Uterus (tissue), 4 donors: ENCODE measurements at places on chromosomes 3 and 15. TPM values are rescaled to one million over a fixed set of nuclear protein-coding genes. Genes with fewer than 3 reads are reported as not detected.

GRCh38 chr3:68666429-68667136 lies 265.8 kb downstream of the TAFA4 start:
- no peak for DNase-seq

DNA sequence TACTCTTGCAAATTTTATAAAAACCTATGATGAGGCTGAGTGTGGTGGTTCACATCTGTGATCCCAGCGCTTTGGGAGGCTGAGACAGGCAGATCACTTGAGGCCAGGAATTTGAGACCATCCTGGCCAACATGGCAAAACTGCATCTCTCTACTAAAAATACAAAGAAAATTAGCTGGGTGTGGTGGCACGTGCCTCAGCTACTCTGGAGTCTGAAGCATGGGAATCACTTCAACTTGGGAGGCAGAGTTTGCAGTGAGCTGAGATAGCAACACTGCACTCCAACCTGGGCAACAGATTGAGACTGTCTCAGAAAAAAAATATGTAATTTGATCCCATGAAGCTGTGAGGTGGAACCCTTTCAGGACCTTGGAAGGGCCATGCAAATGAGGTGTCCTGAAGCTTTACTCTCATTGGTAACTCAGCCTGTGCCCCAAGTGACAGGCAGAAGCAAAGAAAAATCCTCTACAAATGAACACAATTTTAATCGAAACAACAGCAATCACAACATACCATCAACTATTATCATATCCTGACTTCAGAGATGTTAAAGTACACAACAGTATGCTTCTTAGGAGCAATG lies 84.6 kb upstream of the CDV3 start:
- DNase-seq = no peak

DNA sequence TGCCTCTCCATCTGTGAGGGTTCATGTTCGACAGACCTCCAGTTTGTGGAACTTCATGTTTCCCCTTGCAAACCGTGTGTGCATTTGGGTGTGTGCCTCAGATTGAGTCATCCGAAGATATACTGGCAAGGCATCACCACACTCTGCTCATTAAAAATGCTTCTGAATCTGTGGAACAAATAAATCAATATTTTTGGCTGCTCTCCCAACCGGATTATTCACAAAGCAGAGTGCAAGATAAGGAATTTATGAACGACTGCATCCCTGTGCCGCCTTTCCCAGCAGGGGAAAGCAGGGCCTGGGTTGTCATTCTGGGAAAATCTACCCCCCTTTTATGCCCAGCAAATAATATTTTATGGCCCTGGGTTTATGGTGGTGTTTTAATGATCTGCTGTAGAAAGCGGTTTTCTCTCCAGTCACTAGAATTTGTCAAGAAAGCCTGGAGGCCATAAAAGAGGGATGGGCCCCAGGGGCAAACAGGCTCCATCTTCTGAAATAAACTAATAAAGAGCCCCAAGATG lies 4.2 kb upstream of the WNT5A start:
- peak; percentile 58 for DNase-seq

GRCh38 chr3:56987238-56987895 lies 73.1 kb upstream of the SPATA12 start:
- DNase-seq = no peak

DNA sequence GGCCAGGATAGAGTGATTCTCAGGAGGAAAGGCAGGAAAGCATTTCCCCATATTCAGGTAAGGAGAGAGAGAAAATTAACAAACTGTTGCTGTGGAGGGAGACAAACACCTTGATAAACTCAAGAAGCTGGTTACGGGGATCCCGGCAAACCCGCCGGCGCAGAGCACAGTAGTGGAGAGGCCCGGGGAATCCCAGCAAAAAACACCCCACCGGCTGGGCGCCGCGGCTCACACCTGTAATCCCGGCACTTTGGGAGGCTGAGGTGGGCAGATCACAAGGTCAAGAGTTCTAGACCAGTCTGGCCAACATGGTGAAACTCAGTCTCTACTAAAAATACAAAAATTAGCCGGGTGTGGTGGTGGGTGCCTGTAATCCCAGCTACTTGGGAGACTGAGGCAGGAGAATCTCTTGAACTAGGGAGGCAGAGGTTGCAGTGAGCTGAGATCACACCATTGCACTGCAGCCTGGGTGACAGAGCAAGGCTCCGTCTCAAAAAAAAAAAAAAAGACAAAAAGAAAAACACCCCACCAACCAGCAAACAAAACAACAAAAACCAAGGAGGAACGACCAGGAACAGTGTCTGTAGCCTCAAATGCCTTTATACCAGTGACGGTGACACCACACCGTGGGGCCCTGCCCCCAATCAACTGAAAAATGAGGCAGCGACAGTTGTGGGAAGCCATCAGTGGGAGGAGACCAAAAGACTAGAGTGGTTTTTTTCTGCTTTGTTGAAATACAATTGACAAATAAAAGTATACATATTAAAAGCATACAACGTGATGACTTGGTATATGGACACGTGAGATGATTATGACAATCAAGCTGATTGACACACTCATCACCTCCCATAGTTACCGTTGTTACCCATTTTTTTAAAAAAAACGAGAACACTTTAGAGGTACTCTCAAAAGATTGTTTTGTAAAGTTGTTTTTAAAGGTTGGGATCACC lies 40.2 kb upstream of the IDH2 start:
- no peak for DNase-seq

- DNase-seq = no peak
Measured at GRCh38 chr15:56215769-56216168, 27.9 kb downstream of the RFX7 start.

DNA sequence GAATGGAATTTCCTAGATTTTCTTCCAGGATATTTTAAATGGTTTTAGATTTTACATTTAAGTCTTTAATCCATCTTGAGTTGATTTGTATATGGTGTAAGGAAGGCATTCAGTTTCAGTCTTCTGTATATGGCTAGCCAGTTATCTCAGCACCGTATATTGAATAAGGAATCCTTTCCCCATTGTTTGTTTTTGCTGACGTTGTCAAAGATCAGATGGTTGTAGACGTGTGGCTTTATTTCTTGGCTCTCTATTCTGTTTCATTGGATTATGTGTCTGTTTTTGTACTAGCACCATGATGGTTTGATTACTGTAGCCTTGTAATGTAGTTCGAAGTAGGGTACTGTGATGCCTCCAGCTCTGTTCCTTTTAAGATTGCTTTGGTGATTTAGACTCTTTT lies 325.7 kb upstream of the EPHA6 start:
- DNase-seq = no peak

- no peak for DNase-seq
Measured at GRCh38 chr3:25235466-25235865, 192.6 kb upstream of the RARB start.

DNA sequence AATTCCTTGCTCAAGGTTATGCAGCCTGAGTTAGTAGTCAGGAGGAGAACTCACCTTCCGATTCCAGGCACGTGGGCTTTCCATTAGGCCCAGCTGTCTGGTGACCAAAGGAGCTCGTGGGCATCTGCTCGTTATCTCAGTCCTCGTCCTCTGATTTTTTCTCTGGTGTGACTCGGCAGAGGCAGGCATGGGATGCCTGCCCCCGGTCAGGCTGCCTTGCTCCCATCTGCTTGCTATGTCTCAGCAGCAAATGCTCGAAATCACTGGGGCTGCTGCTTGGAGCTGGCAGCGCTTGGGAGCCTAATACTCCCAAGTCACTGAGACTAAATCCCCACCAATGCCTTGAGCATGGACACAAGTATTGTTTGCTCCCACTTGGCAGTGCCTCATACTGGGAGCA lies 84.5 kb upstream of the NMNAT3 start:
- DNase-seq = no peak

GRCh38 chr15:77493324-77493907 lies 72.7 kb downstream of the HMG20A start:
- no peak for DNase-seq

GRCh38 chr3:98782824-98783500 lies 19.8 kb downstream of the ST3GAL6 start:
- no peak for DNase-seq

GRCh38 chr15:71329497-71330260 lies 214.4 kb downstream of the THSD4 start:
- DNase-seq = peak; percentile 50

DNA sequence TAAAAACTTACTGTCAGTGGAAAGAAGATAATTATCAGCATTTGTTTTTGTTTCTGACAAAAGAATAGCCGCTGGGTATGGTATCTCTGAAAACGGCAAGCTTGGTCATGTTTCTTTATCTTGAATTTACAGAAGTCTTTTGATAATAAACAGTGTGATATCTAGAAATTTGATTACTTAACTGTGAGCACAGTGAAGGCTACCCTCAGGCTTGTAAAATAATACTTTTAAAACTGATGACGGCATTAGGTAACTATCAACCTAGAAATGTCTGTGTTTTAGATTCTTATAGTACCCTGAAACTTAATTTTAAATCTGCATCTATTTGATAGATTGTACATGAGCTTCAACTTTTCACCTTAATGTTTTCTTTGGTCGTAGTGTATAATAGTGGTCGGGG lies 43.4 kb downstream of the NSUN3 start:
- DNase-seq = no peak

GRCh38 chr3:30649572-30650318 lies 43.3 kb downstream of the TGFBR2 start:
- DNase-seq = no peak

DNA sequence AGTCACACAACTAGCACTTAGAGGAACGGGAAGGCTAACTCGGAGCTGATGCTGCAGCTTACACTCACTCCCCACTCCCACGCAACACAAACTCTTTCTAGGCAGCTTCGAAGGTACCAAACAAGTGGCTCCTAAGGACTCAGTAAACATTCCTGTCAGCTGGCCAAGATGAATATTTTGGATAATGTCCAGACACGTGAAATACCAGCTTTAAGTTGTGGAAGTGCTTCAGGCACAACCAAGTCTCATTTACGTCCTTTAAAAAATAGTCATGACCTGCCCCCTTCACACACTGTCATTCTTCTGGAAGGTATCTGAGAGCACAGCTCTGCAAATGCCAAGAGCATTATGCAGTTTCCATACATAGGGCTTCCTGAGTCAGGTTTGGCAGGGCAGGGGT lies 1005.9 kb upstream of the CFAP20DC start:
- DNase-seq = no peak

- no peak for DNase-seq
Measured at GRCh38 chr15:24067733-24068501, 380.8 kb upstream of the NDN start.

- no peak for DNase-seq
Measured at GRCh38 chr3:74722211-74722610, 107.8 kb upstream of the CNTN3 start.

DNA sequence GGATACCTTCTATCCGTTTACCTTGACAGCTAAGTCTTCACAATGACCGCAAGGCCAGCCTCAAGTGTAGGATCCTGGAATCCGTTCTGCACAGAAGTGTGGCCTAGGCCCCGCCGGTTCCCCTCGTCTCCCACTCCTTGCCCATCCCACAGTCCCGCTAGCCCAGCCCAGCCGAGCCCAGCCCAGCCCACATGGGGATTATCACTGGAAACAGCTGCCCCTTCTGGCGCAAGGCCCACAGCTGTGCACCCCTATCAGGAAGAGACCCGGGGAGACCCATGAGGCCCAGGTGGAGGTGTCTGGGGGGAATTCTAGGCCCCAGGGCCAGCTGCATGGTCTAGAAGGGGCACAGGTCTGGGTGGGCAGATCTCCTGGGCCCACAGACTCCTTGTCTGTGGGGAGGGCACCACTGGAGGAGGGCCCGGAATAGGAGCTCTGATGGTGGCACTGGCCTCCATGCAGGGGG lies 27.9 kb upstream of the KLF13 start:
- DNase-seq = no peak

GRCh38 chr15:94263341-94264273 lies 32.2 kb downstream of the MCTP2 start:
- no peak for DNase-seq

DNA sequence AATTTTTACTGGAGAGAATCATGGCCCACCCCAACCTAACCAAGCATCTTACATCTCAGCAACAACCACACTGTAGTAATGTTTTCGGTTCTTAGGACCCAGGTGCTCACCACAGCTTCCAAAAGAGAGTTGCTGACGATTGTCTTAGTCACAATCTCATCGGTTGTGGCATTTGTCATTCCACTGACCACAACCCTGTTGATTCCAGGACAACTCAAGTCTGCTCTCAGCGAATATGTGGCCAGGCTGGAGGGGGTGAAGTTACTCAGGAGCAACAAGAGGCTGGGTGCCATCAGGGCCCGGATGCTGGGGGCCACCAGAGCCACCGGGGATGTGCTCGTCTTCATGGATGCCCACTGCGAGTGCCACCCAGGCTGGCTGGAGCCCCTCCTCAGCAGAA lies 25.9 kb downstream of the GALNT15 start:
- no peak for DNase-seq

DNA sequence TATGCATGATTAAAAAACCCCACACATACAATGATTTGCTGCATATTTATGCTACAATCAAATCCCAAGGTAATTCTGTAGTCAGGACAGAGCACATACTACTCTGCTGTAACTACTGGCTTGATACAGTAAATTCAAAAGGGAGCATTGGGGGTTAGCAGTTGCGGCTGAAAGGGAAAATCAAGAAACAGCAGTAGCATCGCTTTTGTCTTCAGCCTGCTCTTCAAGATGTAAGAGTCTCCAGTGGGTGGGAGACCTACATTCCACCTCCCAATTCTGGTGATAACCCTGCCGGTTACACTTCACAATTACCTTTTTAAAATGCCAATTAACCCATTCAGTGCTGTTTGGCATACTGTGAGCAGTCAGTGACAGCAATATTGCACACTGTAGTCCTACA lies 259.4 kb downstream of the NR2F2 start:
- DNase-seq = no peak

- DNase-seq = no peak
Measured at GRCh38 chr3:25044762-25045710, 383.0 kb upstream of the RARB start.

The SLC12A1 gene
- not detected for total RNA-seq

The TRIM42 gene
- total RNA-seq = not detected

The LXN gene
- 25.3 TPM for total RNA-seq

The ITIH1 gene
- not detected for total RNA-seq

The ANKRD34C gene
- not detected for total RNA-seq

The SEMA5B gene
- total RNA-seq = not detected

The CLDN18 gene
- total RNA-seq = not detected

The CCR9 gene
- total RNA-seq = not detected

The ZNF774 gene
- 5.5 TPM for total RNA-seq

The MUSTN1 gene
- not detected for total RNA-seq

The CCDC80 gene
- 207 TPM for total RNA-seq

The LYZL4 gene
- not detected for total RNA-seq

The SYNPR gene
- not detected for total RNA-seq

The C3orf49 gene
- total RNA-seq = not detected

The ZNF662 gene
- 13.8 TPM for total RNA-seq

The HIGD1A gene
- 93.0 TPM for total RNA-seq

The OR5K2 gene
- total RNA-seq = not detected
